Fibroblast of villous mesenchyme (primary cell): ENCODE measurements at places on chromosomes 6 and 20. TPM values are rescaled to one million over a fixed set of nuclear protein-coding genes. Genes with fewer than 3 reads are reported as not detected.

MYLK4 gene
- 0.43 and 0.64 TPM in 2 replicates for total RNA-seq

LAMA2 gene
- total RNA-seq = 40.2 and 49.6 TPM in 2 replicates

THBD gene
- total RNA-seq = under 0.01 and 0.32 TPM in 2 replicates

ABHD16B gene
- total RNA-seq = not detected in 2 replicates

SLC17A3 gene
- total RNA-seq = not detected in 2 replicates

ADA gene
- total RNA-seq = 6.4 and 10.4 TPM in 2 replicates

FAM209B gene
- not detected in 2 replicates for total RNA-seq

GSTA2 gene
- total RNA-seq = not detected in 2 replicates

UBE2C gene
- 13.5 and 26.3 TPM in 2 replicates for total RNA-seq

ADGB gene
- total RNA-seq = not detected in 2 replicates

GLP1R gene
- not detected in 2 replicates for total RNA-seq

QKI gene
- total RNA-seq = 153 and 170 TPM in 2 replicates

CDSN gene
- not detected in 2 replicates for total RNA-seq

FAM83C gene
- total RNA-seq = not detected in 2 replicates

TFAP2C gene
- 13.5 and 18.1 TPM in 2 replicates for total RNA-seq

ADGRF5 gene
- 0.86 and 6.1 TPM in 2 replicates for total RNA-seq

PI3 gene
- total RNA-seq = not detected in 2 replicates

TRIM31 gene
- total RNA-seq = not detected in 2 replicates

MPIG6B gene
- not detected in 2 replicates for total RNA-seq

COL9A3 gene
- total RNA-seq = under 0.01 and 0.43 TPM in 2 replicates

MGME1 gene
- total RNA-seq = 9.5 and 10.6 TPM in 2 replicates

POU3F2 gene
- total RNA-seq = not detected in 2 replicates

GRIK2 gene
- 15.1 and 20.6 TPM in 2 replicates for total RNA-seq

ANGPT4 gene
- not detected in 2 replicates for total RNA-seq

KHDC1L gene
- total RNA-seq = 0.43 TPM in 1 of 2 replicates, not detected in the other

CHD6 gene
- total RNA-seq = 32.5 and 33.2 TPM in 2 replicates

RAB44 gene
- total RNA-seq = under 0.01 TPM in 1 of 2 replicates, not detected in the other

SLC16A10 gene
- total RNA-seq = not detected in 2 replicates

EMILIN3 gene
- under 0.01 TPM in 1 of 2 replicates, not detected in the other for total RNA-seq

IL17A gene
- total RNA-seq = not detected in 2 replicates

TRIM15 gene
- total RNA-seq = not detected in 2 replicates

PIGT gene
- 27.7 and 28.1 TPM in 2 replicates for total RNA-seq

ELOVL2 gene
- 1.6 and 2.6 TPM in 2 replicates for total RNA-seq
